Stimulated activated naive B cell treated with anti-CD40 and anti-IgM and Interleukin-4, amounts not matched to agents 10 μg/mL and 1 μg/mL and 100 μg/mL, for 72 hours (primary cell): ENCODE measurements at places on chromosomes 3 and 15.
A peak's percentile ranks its signal among the peaks of the same experiment; 100 is the strongest.

DNA sequence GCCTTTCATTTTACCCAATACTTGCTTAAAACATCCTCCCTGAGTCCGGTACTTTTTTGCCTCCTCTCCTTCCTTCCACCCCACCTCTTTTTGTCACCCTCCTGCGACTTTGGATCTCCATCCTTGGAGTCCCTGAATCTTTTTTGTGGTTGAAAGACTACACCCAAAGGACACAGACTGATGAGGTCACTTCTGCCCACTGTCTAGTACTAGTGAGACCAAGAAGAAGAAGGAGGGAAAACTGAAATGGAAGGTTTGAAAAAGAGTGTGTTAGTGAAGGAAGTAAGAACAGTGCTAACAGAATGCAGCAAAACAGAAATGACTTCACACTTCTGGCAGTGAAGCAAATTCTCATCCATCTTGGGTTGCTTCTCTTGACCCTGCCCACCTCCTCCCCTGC, 6.6 kb downstream of the B3GNT5 start:
- H3K27ac ChIP-seq: no peak overlapping the region
- DNase-seq: no peak
- H3K27me3 ChIP-seq: peaks cover 18% of the 10 kb centered on the region
- peaks cover 16% of the 10 kb centered on the region for H3K36me3 ChIP-seq
- no peak overlapping the region for H3K4me3 ChIP-seq

DNA sequence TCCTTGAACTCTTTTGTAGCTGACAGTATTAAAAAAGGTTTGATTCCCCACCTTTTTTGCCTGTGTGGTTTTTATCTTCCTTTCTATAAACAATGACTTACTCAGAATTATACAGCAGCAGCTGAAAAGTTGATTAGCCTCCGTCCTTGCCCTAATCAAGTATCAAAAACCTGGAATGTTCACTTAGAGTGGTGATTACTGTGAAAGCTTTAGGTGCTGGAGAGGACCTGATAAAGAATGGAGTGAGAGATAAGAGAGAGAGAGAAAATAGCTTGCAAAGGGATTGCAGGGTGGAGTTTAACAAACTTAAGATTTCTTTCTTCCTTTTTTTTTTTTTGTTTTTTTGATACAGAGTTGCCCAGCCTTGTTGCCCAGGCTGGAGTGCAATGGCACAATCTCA, 6.7 kb downstream of the CGNL1 start:
- no peak overlapping the region for H3K4me3 ChIP-seq
- DNase-seq: no peak
- H3K4me1 ChIP-seq: no peaks in the 10 kb centered on the region
- no peaks in the 10 kb centered on the region for H3K36me3 ChIP-seq

DNA sequence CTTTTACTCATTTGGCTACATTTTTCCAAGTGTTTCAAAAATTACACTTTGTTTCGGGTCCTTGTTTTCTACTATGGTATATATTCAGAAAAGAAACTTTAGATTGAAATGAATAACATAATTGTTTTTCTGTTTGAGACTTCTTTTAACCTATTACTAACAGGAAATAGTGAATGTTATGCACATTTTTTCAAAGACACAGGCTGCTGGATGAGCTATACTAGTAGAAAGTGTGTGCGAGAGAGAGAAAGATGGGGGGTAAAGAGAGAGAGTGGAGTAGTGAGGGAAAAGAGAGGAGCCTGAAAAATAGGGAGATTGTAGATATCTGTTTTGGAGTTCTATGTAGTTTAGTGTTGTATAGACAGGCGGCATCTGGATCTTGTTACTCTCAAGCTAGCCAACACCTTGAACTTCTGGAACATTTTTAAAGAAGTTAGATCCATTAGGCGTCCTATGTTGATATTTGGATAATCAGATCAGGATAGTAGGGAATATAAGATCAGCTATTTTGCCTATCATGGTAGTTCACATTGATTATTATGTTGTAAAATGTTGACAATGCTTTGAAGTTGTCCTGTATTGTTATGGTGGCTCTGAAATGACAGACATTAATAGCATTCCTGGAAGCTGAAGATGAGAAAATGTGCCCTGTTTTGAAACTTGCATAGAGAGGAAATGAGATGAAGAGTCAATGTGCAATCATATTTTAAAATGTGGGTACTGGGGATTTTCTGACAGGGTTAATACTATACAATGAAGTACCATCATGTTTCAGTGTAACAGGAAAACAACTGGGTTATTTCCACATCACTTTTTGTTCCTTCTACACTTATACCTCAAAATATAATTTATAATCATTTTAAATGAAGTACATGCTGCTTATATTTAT, 2.6 kb downstream of the RBMS3 start:
- DNase-seq: no peak
- H3K27me3 ChIP-seq: peaks cover 5% of the 10 kb centered on the region
- H3K4me3 ChIP-seq: peak overlapping the region; percentile 1
- peaks cover 16% of the 10 kb centered on the region for H3K4me1 ChIP-seq

DNA sequence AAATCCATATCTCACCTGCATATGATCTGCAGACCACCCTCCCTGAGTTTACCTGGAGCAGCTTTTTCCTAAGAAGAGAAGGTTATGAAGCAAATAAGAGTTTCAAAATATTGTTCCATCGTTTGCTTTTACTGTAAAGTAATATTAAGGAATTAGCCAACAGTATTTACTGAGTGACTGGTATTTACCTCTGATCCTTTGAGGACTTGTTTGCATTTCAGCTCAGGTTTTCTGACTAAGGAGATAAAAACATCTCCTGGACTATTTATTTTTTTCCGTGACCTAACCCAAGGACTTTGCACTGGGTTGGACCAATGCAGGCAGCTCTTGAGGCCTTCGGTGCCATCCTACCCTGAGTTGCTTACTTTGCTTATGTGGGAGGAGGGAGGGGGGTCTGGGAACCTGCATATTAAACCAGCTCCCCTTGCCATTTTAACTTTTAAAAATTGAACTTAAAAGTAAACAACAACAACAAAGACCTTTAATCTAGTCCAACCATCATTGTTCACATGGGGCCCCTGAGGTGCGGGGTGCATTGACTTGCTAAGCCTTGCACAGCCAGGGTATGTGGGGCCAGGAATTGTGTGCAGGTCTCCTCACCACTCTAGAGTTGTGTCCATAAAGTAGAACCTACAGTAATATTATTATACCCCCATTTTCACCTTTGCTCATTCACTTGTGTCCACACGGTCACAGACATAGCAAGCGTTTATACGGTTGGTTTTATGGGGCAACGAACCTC, 39.3 kb downstream of the TRAK1 start:
- H3K4me3 ChIP-seq: no peak overlapping the region
- H3K27ac ChIP-seq: no peak overlapping the region
- no peaks in the 10 kb centered on the region for H3K27me3 ChIP-seq
- no peak for DNase-seq
- peaks cover 67% of the 10 kb centered on the region for H3K36me3 ChIP-seq

DNA sequence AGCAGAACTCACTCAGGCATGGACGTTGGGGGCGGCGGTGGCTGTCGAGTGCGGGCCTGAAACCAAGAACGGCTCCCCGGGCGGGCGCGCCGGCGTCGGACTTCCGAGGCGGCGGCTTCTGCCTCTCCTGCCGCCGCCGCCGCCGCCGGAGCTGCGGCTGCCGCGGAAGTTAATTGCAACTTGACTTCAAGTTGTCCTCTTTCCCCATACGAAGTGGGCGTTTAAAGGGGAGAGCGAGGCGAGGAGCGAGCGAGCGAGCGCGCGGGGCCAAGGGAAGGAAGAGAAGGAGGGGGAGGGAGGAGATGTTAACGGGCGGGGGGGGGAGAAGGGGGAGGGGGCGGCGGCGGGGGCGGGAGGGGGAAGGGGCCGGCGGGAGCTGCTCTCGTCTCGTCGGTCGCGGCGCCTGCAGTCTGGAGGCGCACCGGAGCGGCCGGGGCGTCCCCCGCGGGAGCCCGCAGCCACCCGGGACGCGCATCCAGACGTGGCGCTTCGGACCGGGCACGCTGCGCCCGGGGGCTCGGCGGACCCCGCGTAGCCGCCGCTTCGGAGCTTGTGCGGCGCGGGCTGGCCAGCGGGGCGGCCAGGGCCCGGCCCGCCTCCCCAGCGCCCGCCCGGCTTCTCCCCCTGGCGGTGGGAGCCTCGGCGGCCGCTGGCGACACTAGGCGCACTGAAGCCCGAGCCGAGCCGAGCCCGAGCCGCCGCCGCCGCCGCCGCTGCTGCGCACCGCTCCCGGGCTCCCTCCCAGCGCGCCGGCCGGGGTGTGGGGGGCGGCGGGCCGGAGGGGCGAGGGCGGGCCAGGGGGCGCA, 19.7 kb upstream of the SATB1 start:
- H3K4me1 ChIP-seq: peaks cover 17% of the 10 kb centered on the region
- peaks cover 36% of the 10 kb centered on the region for H3K36me3 ChIP-seq
- peak overlapping the region; percentile 98 for H3K27ac ChIP-seq
- peak; percentile 55 for DNase-seq
- no peaks in the 10 kb centered on the region for H3K27me3 ChIP-seq

GRCh38 chr15:69679623-69680228, 227.1 kb downstream of the RPLP1 start:
- H3K27me3 ChIP-seq: peaks cover 62% of the 10 kb centered on the region
- peak overlapping the region; percentile 60 for H3K27ac ChIP-seq
- peak; percentile 86 for DNase-seq

- DNase-seq: no peak
- H3K36me3 ChIP-seq: peaks cover 3% of the 10 kb centered on the region
- H3K27ac ChIP-seq: no peak overlapping the region
Observed at GRCh38 chr15:57541271-57541670, 50.4 kb upstream of the MYZAP start.

DNA sequence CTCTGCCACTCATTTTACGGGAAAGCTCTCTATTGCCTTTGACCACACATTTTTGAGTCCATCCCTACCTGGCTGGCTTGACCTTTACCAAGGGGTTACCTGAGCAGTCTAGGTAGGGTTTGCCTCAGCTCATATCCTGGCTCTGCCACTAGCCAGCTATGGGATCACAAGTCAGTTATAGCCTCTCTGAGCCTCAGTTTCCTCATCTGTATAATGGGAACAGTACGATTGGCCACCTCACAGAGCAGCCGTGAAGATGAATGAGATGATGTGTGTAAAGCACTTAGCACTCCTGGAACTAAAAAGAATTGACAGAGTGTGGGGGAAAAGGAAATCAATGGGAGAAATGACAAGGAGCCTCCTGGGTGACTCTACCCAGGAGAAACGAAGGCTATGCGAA, 28.0 kb downstream of the SPATA12 start:
- H3K27me3 ChIP-seq: peaks cover 19% of the 10 kb centered on the region
- no peak overlapping the region for H3K4me3 ChIP-seq
- H3K27ac ChIP-seq: no peak overlapping the region
- no peak for DNase-seq
- H3K36me3 ChIP-seq: no peaks in the 10 kb centered on the region

DNA sequence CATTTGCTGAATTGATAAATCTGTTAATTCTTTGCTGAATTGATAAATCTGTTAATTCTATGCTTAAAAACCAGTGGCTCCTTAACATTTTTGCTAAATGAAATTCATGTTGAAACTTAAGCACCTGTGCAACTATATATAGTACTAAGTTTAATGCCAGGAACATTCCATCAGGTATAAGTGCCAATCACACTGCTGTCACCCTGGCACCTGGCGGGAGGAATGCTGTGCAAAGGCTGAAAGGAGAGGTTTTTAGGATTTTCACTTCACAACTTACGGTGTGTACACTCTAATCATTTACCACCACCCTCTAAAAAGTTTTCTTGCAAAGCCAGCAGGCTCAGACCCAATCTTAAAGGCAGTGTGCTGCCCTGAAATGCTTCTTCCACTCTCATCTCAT, 33.5 kb upstream of the MYO5C start:
- H3K27me3 ChIP-seq: no peaks in the 10 kb centered on the region
- H3K4me3 ChIP-seq: no peak overlapping the region
- H3K4me1 ChIP-seq: peaks cover 10% of the 10 kb centered on the region
- H3K36me3 ChIP-seq: peaks cover 20% of the 10 kb centered on the region

- peak overlapping the region; percentile 25 for H3K27ac ChIP-seq
- peaks cover 67% of the 10 kb centered on the region for H3K27me3 ChIP-seq
- DNase-seq: no peak
- no peaks in the 10 kb centered on the region for H3K36me3 ChIP-seq
- peaks cover 39% of the 10 kb centered on the region for H3K4me1 ChIP-seq
Observed at GRCh38 chr3:128487813-128488635, 5.0 kb downstream of the GATA2 start.

DNA sequence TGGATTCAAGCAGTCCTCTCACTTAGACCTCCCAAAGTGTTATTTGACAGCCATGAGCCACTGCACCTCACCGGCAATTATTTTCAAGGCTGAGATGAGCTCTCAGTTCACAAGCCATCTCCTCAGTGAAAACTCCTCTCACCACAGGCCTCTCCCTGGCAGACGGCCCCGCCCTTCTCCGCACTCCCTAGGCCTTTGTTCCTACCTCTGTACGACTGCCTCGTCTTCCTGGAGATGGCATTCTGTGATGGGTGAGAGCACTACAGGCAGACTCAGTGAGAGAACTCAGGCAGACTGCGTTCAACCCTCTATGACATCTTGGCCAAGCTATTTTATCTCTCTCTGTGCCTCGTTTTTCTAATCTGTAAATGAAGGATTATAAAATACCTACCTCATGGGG, 67.0 kb upstream of the TPM1 start:
- DNase-seq: no peak
- no peaks in the 10 kb centered on the region for H3K36me3 ChIP-seq
- H3K27ac ChIP-seq: no peak overlapping the region
- no peaks in the 10 kb centered on the region for H3K4me1 ChIP-seq
- H3K4me3 ChIP-seq: no peak overlapping the region

GRCh38 chr3:71208211-71209095, 375.1 kb downstream of the FOXP1 start:
- H3K4me1 ChIP-seq: peaks cover 82% of the 10 kb centered on the region
- no peak for DNase-seq
- H3K36me3 ChIP-seq: peaks cover 28% of the 10 kb centered on the region
- H3K27ac ChIP-seq: peak overlapping the region; percentile 63
- H3K27me3 ChIP-seq: no peaks in the 10 kb centered on the region

DNA sequence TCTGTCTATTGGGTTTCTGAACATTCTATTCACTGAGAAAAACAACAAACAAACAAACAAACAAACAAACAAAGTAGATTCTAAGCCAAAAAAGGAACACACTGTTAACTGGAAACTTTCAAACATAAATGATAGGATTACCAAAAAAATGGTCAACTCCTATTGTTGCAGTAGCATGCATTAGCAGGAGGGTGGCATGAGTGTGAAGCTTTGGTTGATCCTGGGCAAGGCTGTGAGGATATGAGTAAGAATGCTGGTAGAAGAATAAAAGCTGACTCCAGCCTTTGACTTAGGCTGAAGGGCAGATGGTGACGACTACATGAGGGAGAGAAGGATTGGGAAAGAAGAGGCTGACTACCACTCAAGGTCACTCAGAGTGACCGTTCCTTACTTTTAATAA, 810.3 kb downstream of the VGLL3 start:
- no peak overlapping the region for H3K27ac ChIP-seq
- no peaks in the 10 kb centered on the region for H3K4me1 ChIP-seq
- H3K36me3 ChIP-seq: no peaks in the 10 kb centered on the region
- H3K27me3 ChIP-seq: no peaks in the 10 kb centered on the region
- DNase-seq: no peak
